ENCODE measurements at places on chromosomes 2 and 18. TPM values are rescaled to one million over a fixed set of nuclear protein-coding genes. Genes with fewer than 3 reads are reported as not detected.
A peak's percentile ranks its signal among the peaks of the same experiment; 100 is the strongest.

The ANKRD30B gene
- 0.10 TPM for polyA plus RNA-seq

The MYCN gene
- 17.9 TPM for polyA plus RNA-seq

The ATP6V1B1 gene
- polyA plus RNA-seq = 1.6 TPM

The SNORC gene
- polyA plus RNA-seq = 6.9 TPM

The VAMP5 gene
- polyA plus RNA-seq = 18.0 TPM

The CXCR1 gene
- polyA plus RNA-seq = 0.01 TPM

DNA sequence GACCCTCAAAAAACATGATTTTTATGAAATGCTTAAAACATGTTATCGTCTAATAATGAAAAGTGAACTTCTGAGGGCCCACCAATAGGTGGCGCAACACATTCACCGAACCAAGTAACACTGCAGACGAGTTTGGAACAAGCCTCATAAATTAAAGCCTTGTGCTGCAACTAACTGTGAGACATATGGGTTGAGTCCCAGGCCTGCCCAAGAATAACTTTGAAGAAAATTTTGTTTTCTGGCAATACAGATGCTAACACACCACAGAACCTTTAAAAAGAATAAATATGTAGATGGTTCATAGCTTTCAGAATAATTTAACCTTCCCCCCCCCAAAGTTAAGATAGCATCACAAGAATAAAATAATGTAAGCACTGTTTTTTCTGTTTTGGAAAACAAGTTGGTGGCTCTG, 285.9 kb downstream of the RNF144A start:
- DNase-seq = peak; percentile 23

DNA sequence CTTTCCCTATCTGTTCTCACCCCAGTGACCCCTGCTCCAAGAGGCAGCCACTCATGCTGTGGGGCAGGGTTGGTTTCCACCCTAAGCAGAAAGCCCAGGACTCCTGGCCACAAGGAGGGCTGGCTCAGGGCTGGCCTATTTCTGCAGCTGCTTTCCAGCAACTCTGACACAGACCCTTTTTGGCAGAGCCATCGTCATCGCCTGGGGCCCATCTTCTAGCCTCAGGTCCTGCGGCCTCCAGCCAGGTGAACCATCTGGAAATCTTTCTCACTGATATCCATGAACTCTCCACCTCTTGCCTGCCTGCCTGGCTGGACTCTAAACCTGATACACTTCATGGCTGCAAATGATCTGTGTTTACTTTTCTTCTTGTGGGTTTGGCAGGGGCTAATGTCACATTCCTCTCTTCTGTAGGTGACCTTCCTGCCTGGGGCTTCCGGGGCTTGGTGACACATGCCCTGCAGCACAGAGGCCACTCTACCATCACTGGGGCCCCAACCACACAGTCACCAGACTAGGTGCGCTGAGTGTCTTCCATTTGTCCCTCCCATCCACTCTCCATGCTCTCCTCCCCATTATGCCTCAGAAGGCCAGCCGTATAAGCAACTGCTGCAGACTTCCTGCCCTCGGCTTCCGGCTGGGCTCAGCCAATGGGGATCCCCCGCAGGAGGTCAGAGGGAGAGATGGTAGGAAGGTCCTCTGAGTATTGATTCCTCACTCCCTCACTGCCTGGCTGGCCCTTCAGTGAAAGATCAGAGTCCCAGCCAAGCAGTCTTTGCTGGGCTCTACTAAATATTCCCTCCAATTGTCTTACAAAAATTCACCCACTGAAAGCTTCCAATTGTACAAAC, 9.7 kb upstream of the COPS8 start:
- peak; percentile 77 for DNase-seq

DNA sequence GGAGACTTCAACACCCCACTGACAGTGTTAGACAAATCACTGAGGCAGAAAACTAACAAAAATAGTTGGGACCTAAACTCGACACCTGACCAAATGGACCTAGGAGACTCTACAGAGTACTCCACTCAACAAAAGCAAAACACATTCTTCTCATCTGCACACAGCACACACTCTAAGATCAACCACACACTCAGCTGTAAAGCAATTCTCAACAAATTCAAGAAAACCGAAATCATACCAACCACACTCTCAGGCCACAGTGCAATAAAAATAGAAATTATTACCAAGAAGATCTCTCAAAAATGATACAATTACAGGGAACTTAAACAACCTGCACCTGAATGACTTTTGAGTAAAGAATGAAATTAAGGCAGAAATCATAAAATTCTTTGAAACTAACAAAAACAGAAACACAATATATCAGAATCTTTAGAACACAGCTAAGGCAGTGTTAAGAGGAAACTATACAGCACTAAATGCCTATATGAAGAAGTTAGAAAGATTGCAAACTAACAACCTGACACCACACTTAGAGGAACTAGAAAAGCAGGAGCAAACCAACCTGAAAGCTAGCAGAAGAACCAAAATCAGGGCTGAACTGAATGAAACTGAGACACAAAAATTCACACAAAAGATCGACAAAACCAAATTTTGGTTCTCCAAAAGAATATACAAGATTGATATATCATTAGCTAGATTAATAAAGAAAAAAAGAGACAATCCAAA, 46.3 kb downstream of the RTTN start:
- DNase-seq = no peak

- peak; percentile 68 for DNase-seq
Measured at GRCh38 chr2:238240757-238241711, 1.2 kb upstream of the HES6 start.

DNA sequence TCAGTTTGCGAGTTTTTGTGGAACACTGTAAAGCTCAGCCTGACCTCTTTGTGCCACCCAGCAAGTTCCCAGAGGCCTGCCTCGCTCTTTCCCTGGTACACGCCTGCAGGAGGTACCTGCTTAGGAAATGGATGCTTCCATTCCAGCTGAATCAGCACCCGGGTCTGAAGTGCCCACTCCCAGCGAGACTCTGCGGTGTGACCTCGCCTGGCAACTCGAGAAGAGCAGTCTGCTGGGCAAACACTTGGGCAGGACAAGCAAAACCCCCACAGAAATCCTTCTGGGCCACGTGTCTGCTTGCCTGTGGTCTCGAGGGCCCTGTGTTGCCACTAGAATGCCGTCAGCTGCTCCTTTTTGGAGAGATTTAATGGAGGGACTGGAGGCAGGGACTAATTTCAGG, 127.6 kb downstream of the MAPK4 start:
- DNase-seq = no peak

DNA sequence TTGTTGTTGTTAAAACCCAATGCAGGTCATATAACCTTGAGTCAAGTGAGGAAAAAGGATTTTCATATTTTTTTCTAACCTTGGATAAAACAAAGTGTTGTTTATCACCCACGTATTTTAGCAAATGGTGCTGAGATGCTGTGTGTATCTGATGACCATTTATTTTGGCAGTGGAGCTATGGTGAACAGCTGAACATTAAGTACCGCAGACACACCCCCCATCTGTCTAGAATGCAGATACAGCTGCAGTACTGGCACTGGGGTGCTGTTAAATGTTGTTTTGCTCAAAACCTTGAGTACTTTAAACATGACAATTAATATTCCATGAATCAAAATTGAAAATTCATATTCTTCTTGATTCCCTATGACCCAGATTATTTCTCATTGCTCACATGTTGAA, 773.3 kb upstream of the SLC39A10 start:
- no peak for DNase-seq

DNA sequence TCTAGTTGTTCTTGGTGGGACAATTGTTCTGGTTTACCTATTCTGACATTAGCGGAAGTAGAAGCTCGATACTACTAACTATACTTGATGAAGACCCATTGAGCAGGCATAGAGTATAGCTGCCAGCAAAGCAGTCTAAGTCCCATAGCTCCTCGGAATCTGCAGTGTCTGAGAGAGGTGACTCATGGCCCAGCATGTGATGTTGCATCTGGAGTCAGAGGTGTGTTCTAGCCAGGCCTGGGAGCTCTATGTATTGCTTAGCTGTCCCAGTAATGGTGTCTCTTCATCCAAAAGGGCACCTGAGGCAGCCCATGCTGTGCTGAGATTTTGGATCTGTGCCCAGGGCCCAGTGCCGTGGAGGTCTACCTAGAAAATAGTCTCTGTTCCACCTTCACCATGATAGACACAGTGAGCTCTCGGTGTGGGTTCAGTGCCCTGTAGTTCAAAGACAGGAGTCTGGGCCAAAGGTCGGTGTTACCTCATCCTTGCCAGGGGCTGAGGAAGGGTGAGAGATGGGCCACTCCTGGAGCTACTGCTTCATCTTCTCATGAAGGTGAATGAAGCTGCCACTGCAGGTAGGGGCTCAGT, 47.3 kb downstream of the MEX3C start:
- DNase-seq = peak; percentile 66

- no peak for DNase-seq
Measured at GRCh38 chr18:9055626-9056025, 46.9 kb upstream of the NDUFV2 start.

DNA sequence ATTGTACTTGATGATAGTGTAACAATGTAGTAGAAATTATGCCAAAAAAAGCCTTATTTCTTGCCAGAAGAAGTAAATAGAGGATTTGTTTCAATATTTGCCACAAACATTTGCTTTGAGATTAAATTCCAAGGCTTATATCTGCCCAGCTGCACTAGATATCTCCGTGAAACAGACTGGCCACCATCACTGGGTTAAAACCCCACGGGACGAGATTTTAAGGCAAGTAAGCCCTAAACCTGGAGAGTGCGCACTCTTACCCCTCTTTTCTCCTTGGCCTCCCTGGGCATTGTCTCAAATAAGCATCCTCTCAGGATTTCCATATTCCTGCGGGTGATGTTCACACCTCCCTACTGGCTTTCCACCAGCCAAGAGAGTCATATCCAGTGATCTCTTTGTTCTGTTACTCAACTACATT, 334.4 kb downstream of the AGPS start:
- DNase-seq = no peak

- DNase-seq = no peak
Measured at GRCh38 chr2:30269771-30270145, 38.4 kb downstream of the LBH start.

DNA sequence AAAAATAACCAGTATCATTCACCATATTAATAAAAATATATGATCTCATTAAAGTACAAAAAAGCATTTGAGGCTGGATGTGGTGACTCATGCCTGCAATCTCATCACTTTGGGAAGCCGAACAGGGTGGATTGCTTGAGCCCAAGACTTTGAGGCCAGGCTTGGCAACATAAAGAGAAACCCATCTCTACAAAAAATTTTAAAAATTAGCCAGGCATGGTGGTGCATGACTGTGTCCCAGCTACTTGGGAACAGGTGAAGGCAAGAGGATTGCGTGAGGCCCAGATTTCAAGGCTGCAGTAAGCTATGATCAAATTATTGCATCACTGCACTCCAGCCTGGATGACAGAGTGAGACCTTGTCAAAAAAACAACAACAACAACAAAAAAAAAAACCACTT, 75.9 kb downstream of the RAD51AP2 start:
- no peak for DNase-seq

DNA sequence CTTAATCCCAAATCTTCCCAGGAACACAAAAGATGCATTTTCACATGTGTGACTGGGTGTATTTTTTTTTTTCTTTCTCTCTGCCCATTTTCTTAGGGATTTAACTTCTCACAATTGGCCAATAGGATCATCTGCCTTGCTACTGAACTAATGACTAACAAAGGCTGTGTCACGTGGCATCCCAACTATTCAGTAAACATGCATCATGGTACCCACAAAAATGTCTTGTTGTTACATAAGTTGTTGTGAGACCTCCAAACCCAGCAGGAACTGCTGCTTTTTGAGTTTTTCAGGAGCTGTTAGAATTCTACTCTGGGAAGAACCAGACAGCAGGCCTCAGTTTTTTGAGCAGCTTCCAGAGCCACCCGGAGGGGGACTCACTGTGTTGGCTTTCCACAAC, 31.9 kb downstream of the GAD1 start:
- DNase-seq = no peak

GRCh38 chr2:160175169-160176134, 24.6 kb downstream of the ITGB6 start:
- DNase-seq = no peak

DNA sequence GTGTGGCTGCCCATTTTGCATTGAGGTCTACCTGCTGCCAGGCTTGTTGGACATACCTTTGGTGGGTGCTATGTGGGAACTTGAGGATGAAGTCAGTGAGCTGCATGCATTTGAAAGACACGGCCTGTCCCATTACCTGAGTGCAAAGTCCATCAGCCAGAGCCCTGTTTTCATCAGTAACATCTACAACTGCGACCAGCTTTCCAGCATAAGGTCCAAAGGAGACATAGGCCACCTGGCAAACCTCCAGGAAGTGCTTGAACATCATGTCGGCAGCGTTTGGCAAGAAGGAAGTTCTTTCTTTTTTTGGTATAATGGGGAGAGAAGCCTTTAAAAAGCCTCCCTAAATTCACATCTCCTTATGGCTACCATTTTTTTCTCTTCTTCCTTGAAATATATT, 143.1 kb downstream of the FAM161A start:
- DNase-seq = peak; percentile 72

DNA sequence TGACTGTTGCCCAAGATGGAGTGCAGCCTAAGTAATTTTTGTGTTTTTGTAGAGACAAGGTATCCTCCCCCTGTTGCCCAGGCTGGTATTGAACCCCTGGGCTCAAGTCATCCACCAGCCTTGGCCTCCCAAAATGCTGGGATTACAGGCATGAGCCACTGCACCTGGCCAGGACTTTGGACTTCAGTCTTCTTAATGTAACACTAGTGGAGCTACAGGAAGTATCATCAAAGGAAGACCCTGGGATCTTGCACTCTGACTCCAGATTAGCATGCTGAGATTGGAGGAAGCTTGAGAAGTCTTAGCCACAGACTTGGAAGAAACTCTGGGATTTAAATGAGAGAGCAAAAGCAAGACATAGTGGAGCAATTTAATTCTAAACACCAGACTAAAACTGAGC, 37.8 kb upstream of the RNF125 start:
- peak; percentile 42 for DNase-seq

DNA sequence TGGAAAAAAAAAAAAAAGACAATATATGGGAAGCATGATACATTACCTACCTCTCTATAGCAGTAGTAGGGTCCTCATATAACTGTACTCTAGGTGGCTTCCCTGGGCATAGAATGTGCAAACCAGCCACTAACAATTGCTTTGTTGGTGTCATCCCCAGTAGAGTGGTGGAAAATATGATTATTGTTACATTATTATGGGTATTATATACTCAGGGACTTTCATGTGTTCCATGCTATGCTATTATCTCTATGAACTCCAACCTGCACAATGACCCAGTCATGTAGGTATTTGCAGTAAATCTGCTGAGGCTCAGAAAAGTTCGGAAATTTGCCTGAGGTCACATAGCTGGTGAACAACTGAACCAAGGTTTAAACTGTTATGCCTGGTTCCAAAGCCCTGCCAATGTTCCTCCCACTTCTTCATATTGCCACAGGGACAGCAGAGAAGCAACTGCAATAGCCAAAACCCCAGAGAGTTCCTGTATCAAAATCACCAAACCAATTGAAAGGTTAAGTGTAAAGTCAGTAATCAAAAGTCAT, 52.6 kb upstream of the MAP4K4 start:
- no peak for DNase-seq

GRCh38 chr2:168697668-168698121, 104.7 kb upstream of the NOSTRIN start:
- DNase-seq = peak; percentile 67

GRCh38 chr2:102171946-102172345, 14.9 kb upstream of the IL1RL2 start:
- no peak for DNase-seq
